ENCODE measurements at places on chromosomes 1 and 21. TPM values are rescaled to one million over a fixed set of nuclear protein-coding genes. Genes with fewer than 3 reads are reported as not detected.

KCNJ6 gene
- under 0.01 TPM for total RNA-seq

LZIC gene
- 41.8 TPM for total RNA-seq

REN gene
- not detected for total RNA-seq

DOCK7 gene
- 113 TPM for total RNA-seq

VASH2 gene
- not detected for total RNA-seq

TMEM200B gene
- total RNA-seq: 5.2 TPM

GUCA2B gene
- total RNA-seq: not detected

FCRL4 gene
- not detected for total RNA-seq

PTPRC gene
- total RNA-seq: 0.58 TPM

C8B gene
- total RNA-seq: not detected

OR2T29 gene
- not detected for total RNA-seq

MSH4 gene
- total RNA-seq: 0.38 TPM

BLACAT1 gene
- not detected for total RNA-seq

MMP23B gene
- 8.1 TPM for total RNA-seq

CHIA gene
- total RNA-seq: not detected

TACSTD2 gene
- 0.19 TPM for total RNA-seq

TTC34 gene
- 0.28 TPM for total RNA-seq

CRYAA gene
- total RNA-seq: not detected

GCSAML gene
- not detected for total RNA-seq

GRIK3 gene
- not detected for total RNA-seq

GBP3 gene
- total RNA-seq: 63.6 TPM

CPTP gene
- 11.5 TPM for total RNA-seq

S100A8 gene
- total RNA-seq: not detected

CFHR5 gene
- total RNA-seq: not detected

FCRL6 gene
- total RNA-seq: not detected

IFI44L gene
- 22.8 TPM for total RNA-seq

ATP1A4 gene
- total RNA-seq: not detected

RGS2 gene
- 48.5 TPM for total RNA-seq

KRTAP10-10 gene
- total RNA-seq: not detected

PTAFR gene
- total RNA-seq: under 0.01 TPM

CFHR3 gene
- total RNA-seq: not detected

KANK4 gene
- not detected for total RNA-seq

MATN1 gene
- 0.28 TPM for total RNA-seq

GJA8 gene
- not detected for total RNA-seq

AMY1A gene
- total RNA-seq: not detected

NR1I3 gene
- total RNA-seq: not detected

AMY2A gene
- total RNA-seq: not detected

ADAMTS4 gene
- 110 TPM for total RNA-seq

A3GALT2 gene
- not detected for total RNA-seq

HSD3B2 gene
- not detected for total RNA-seq

MAP10 gene
- total RNA-seq: 0.96 TPM

RGS4 gene
- 919 TPM for total RNA-seq

WNT3A gene
- total RNA-seq: not detected

LDLRAD2 gene
- not detected for total RNA-seq

KMO gene
- total RNA-seq: 0.56 TPM

PERM1 gene
- 8.5 TPM for total RNA-seq

GSTM5 gene
- 3.9 TPM for total RNA-seq
